ENCODE measurements at places on chromosomes 3 and 15. TPM values are rescaled to one million over a fixed set of nuclear protein-coding genes. Genes with fewer than 3 reads are reported as not detected.

Gene PLCH1
- total RNA-seq = 0.92 TPM

Gene KPNA4
- 30.2 TPM for total RNA-seq

Gene ACAD9
- 24.5 TPM for total RNA-seq

Gene CACNA2D3
- 0.15 TPM for total RNA-seq

Gene ZNF662
- not detected for total RNA-seq

Gene ZNF106
- 10.8 TPM for total RNA-seq

All from A549 treated with AZD2906 at 1 μM for 4 hours (cell line).